ENCODE measurements at places on chromosomes 5 and 9.

GRCh38 chr5:392431-392988 lies 50.5 kb upstream of the EXOC3 start:
- peak; percentile 73 for DNase-seq

DNA sequence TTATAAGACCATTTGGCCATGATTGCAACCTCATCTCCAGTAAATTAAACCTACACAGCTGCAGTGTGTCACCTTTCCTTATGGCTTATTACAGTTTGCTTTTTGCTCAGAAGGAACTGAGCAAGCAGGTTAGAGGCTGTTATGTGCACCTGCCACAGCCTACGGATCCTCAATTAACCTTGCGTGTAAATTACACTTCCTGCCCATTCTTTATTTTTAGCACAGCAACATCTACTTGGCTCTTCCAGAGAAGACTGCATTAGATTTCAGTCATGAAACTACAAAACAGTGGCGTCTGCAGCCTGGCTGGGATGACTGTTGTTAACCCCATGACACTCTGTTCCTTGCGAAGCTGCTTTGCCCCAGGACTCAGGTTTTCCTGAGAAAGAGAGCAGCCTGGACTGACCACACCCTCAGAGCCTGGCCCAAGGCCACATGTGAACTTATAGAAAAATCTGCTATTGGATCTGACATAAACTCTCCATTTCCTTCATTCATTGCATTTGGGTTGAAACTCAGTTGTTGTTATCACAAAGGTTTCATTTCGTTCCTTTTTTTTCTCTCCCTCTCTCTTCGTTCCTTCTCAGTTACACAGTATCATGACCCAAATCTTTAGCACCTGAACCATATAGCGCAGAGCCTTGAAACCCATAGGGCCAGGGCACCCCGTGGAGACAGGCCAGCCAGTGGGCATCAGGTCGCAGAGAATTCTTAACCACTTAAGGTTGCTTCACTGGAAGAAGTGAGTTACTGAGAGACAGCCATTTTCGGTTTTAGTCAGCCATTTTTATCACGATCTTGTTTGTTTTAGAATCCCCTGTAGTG lies 138.6 kb downstream of the PALM2AKAP2 start:
- DNase-seq = peak; percentile 54

DNA sequence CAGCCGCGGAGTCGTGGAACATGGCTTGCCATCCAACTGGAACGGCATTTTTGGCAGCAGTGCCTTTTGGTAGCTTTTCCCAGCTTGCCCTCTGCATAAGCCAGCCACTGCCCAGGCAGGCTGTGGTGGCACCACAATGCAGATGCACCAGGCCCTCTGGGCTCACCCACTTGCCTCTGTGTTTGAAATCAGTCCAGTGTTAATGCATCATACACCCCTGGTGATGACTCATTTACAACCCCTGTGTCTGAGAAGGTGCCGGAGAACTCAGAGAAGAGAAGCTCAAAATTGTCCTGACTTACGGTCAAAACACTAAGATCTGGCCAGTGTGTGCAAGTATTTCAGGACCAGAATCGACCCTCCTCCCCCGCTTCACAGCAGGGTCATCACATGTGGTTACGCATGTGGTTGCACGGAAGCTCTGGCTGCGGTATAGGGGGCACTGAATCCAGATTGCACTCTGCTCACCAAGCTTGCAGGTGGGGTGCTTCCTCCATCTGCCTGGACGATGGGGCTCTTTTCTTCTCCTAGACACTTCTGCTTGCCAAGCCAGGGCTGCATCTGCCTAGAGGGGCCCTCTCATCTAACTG lies 66.5 kb upstream of the SMIM15 start:
- peak; percentile 12 for DNase-seq

DNA sequence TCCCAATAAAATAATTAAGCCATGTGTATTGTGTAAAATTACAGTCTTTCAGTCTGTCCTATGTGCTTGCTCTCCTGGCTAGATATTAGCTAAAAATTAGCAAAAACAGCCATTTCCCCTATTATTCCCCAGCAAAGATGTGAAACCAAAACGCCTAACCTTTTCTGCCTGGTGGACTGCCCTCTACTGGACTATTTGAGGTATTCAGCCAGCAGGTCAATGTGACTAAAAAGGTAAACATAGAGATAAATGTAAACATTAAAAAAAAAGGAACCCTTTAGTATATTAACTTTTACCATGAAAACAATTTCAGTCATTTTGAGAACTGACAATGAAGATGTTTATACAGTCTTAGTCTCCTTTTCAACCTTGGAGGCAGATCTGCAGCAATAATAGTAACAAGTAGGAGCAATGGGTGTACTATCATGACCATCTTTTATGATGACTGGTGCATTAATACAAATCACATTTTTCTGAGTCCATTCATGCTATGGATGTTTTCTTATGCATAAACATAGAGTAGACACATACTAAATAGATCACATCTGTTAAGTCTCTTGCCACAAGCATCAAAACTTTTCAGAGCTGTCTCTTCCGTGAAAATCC lies 10.1 kb downstream of the ATG12 start:
- DNase-seq = peak; percentile 58

DNA sequence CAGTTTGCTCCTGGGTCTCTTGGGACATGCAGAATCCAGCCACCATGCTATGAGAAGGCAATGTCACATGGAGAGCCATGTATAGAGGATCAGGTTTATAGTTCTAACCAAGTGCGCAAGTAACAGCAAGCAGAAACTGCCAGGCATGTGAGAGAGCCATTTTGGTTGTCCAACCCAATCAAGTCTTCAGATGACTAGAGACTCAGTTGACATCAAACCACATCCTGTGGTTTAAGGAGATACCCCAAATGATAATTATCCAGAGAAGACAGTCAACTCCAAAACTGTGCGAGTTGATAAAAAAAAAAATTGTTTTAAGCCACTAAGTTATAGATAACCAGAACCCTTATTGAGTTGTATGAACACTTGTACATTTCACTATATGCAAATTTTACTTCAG lies 40.2 kb downstream of the TMEM232 start:
- DNase-seq = no peak

DNA sequence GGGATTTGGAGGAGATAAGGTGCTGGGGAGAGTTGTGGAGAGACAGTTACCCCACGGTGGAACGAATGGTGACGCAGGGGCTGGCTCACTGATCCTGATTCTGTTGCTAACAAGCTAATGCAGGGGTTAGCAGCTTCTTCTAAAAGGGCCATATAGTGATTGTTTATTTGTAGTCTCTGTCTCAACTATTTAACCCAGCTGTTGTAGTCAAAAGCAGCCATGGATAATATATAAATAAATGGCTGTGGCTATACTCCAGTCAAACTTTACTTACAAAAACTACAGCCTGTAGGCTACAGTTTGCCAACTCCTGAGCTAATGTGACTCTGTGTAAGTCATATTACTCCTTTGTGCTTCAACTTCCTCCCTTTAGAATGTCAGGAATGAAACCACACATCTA lies 21.8 kb downstream of the STOM start:
- DNase-seq = peak; percentile 46

- DNase-seq = peak; percentile 54
Measured at GRCh38 chr9:121861501-121862180, 210.2 kb downstream of the DAB2IP start.

- no peak for DNase-seq
Measured at GRCh38 chr5:111063709-111064322, 7.7 kb upstream of the TSLP start.

- DNase-seq = peak; percentile 7
Measured at GRCh38 chr5:65776441-65777141, 54.6 kb downstream of the NLN start.

GRCh38 chr5:5418764-5419163 lies 3.7 kb upstream of the ICE1 start:
- no peak for DNase-seq

DNA sequence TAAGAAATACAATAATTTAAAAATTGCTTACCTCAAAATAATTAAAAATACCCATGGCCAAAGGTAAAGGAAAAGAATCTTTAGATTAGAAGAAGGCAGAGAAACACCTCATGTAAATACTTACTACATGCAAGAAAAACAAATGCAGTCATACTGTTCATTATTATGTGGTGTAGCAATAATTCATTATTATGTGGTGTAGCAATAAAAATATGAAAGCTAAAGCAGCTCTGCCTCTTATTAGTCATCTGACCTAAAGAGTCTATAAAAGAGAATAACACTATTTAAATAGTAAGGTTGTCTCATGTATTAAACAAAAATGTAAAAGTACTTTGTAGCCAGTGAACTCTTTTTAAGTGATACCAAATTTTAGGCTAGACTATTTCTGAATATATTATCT lies 6.6 kb downstream of the DTWD2 start:
- no peak for DNase-seq

- DNase-seq = peak; percentile 46
Measured at GRCh38 chr5:151123897-151124751, 33.5 kb downstream of the ANXA6 start.

- DNase-seq = peak; percentile 28
Measured at GRCh38 chr5:138716456-138716924, 36.7 kb upstream of the CTNNA1 start.

GRCh38 chr5:180034564-180034963 lies 37.0 kb downstream of the RNF130 start:
- peak; percentile 63 for DNase-seq

GRCh38 chr5:59268756-59269415 lies 624.6 kb downstream of the PDE4D start:
- DNase-seq = no peak

- DNase-seq = no peak
Measured at GRCh38 chr9:93297659-93298497, 113.9 kb downstream of the WNK2 start.

- DNase-seq = no peak
Measured at GRCh38 chr5:35880156-35880555, 23.5 kb downstream of the IL7R start.

DNA sequence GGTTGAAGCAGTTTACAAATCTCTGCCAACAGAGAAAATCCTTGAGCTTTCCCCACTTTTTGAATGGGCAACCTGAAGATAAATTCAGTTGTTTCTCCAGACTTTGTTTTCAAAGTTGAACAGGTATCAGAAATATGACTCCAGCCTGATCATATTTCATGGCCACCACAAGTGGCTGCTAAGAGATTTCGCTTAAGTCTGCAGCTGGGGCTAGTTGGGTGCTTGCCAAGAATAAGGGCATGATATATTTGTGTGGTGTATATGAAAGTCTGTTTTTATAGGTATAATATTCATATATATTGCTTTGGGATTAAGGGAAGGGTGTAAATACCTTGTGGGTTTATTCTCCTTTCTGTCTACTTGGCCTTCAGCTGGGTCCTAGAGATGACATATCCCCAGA lies 168.4 kb upstream of the GDNF start:
- DNase-seq = no peak

GRCh38 chr9:95029288-95029687 lies 288.2 kb downstream of the FANCC start:
- no peak for DNase-seq

DNA sequence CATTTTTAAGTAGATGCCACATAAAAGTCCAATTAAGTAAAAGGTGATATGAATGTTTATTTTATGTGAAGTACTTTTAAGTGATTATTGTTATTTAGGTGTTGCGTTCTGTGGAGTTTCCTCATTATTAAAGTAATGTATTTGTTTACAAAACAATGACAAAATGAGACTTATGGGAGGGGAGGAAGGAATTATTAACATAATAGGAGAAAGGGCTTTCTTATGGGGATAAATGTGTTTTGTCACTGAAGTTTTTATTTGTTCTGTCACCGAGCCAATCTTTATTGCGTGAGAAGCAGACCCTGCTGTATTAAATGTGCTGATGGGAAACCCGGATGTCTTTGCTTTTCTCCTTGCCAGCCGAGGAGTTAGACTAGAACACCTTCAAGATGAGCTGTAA lies 44.5 kb downstream of the TRIO start:
- no peak for DNase-seq

GRCh38 chr5:53469946-53470687 lies 10.3 kb upstream of the FST start:
- no peak for DNase-seq

GRCh38 chr5:7705736-7706135 lies 145.2 kb downstream of the CFAP90 start:
- DNase-seq = no peak

DNA sequence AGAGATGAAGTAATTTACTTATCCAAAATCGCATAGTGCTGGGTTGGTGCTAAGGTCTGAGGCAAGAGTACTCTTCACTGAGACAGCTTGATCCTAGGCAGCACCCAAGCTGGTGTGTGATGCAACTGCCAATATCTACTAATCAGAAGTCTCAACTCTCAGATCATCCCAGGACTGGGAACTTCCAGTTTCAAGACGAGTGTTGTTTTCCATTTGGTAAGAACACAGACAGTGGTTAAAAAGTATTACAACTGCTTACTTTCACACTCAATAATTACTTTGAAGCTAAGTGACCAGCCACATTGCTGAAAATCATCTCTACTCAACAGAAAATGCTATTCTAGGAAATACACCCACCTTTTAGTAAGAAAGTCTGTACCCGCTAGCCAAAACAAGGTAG lies 45.3 kb downstream of the FBXW11 start:
- peak; percentile 62 for DNase-seq

DNA sequence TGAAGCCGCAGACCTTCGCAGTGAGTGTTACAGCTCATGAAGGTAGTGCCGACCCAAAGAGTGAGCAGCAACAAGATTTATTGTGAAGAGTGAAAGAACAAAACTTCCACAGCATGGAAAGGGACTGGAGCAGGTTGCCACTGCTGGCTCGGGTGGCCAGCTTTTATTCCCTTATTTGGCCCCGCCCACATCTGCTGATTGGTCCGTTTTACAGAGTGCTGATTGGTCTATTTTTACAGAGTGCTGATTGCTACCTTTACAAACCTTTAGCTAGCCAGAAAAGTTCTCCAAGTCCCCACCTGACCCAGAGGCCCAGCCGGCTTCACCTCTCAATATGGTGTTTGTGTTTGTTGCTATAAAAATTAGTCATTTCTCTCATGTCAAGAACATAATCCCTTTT lies 49.7 kb downstream of the RECK start:
- no peak for DNase-seq

DNA sequence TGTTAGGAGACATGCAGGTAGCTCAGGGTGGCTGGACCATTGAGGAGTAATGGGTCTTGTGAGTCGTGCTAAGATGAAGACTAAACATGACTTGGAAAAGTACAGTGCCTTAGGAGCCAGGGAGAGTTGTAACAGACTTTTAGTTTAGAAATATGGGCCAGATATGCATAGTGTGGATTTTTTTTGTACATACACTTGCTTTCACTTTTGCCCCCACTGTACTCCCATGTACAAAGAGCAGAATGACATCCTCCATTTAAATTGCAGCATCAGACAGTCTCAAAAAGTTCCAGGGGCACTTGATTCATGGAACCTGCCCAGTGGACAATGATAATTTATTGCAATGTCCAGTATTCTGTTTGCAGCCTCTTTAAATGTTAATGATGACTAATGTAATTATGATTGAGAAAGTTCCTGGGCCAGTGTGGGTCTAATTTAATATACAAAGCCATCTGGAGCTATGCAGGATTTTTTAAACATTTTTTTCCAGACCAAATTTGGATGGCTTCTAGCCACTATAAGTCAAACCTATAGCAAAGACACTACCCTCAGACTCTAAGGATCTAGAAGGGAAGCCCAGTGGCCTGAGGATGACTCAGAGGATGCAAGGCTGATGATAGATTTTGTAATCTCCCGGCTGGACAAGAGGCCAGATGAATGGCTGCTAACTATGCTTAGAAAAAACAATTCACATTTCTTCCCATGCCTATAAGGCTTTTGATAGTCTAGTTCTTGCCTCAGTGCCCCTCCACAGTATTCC lies 80.1 kb downstream of the TRPC7 start:
- peak; percentile 68 for DNase-seq

GRCh38 chr5:37975531-37975930 lies 135.7 kb upstream of the GDNF start:
- DNase-seq = no peak
